ENCODE measurements at places on chromosomes 3 and 15.

- peak; percentile 7 for DNase-seq
Observed at GRCh38 chr15:94412979-94413746, 181.8 kb downstream of the MCTP2 start.

DNA sequence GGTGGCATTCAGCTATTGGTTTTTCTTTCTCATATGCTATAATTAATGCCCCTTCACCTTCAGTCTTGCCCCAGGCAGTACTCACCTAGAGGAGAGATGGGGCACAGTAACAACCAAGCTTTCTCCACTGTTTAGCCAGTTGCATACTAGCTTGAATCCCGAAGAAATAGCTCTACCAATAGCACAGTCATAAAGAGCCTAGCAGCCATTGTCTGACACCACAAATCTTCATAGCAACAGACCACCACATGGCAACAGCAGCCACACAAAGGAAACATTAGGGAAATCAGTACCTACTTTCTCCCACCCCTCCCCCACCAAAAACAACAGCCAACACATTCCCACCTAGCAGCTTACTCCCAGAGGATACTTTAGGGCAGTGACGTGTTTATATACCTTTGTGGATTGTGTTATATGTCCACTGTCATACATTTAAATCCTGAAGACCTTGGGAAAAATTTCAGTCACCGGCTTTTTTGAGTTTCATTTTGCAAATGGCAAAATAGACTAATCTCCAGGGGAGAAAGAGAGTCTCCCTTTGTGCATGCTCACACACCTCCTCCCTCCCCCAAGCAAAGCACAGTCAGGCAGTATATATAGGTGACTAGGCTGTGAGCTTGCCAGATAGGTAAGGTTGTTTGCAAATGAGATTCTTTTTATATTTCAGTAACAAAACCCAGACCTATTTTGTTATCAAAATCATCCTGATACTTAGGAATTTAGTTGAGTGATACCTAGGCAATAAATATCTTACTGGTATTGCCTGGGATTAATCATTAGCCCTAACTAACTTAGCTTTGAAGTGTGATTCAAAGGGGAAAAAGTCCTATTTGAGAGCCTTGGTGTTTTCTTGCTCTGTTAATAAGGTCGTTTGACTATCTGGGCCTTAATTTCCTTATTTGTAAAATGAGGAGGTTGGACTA, 140.6 kb downstream of the RBPMS2 start:
- DNase-seq = peak; percentile 19

DNA sequence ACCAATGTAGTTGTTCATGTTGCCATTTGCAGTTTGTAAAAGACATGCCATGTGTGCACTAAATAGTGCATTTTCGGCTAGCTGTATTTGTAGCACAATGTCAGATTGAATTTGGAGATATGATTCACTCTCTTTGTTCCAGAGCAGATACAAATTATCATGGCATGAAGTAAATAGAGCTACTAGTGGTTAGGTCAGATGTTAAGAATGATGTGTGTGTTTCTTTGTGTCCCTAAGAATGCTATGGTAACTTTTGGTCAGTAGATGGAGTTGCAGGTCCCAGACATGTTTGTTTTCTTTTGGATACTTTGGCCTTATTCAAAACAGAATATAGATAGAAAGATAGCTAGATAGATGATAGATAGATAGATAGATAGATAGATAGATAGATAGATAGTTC, 595.8 kb downstream of the NLGN1 start:
- peak; percentile 63 for DNase-seq

- no peak for DNase-seq
Observed at GRCh38 chr3:132037581-132037980, 2.8 kb upstream of the CPNE4 start.

- no peak for DNase-seq
Observed at GRCh38 chr3:43413676-43414368, 127.5 kb downstream of the SNRK start.

DNA sequence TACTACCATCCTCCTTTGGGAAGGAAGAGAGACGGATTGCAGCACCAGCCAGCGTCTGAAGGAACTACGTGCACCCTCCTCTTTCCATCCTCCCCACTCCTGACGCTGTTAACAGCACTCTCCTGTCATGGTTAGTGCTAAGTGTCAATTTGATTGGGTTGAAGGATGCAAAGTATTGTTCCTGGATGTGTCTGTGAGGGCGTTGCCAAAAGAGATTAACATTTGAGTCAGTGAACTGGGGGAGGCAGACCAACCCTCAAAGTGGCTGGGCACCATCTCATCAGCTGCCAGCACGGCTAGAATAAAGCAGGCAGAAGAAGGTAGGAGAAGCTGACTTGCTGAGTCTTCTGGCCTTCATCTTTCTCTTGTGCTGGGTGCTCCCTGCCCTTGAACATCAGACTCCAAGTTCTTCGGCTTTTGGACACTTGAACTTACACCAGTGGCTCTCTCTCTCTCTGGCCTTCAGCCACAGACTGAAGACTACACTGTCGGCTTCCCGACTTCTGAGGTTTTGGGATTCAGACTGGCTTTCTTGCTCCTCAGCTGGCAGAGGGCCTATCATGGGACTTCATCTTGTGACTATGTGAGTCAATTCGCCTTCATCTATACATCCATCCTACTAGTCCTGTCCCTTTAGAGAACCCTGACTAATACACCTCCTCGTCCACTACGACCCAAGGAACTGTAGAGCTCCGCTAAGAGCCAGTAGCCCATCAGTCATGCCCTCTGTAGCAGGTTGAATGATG, 128.2 kb upstream of the HES1 start:
- DNase-seq = no peak

GRCh38 chr15:45205192-45205591, 17.4 kb upstream of the SHF start:
- DNase-seq = peak; percentile 65

DNA sequence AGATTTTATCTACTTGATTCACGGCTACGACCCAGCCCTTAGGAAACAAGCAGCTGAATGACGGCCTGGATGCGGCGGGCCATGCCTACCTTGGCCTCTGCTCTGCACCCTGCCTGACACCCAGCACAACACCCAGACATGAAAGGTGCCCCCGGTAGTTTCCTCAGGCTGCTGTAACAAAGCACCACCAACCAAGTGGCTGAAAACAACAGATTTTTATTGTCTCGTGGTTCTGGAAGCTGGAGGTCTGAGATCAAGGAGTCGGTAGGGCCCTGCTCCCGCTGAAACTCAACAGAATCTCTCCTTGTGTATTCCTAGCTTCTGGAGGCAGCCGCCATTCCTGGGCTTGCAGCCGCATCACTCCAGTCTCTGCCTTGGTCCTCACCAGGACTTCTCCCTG, 111.7 kb downstream of the ADCY5 start:
- DNase-seq = no peak

DNA sequence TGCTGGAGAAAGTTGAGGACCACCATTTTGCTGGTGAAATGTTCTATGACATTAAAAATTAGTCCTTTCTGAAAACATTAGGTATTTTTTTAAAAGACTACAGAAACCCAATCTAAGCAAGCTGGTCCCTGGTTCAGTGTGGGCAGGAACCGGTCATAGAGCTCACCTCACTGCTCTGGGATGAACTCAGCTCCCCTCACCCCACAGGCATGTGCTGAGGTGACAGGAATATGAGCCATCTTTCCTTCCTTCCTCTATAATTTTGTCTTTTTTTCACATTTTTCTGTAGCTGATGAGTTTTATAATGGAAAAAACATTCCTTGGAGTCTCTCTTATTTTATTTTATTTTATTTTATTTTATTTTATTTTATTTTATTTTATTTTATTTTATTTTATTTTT, 8.2 kb upstream of the LRRC15 start:
- DNase-seq = no peak

DNA sequence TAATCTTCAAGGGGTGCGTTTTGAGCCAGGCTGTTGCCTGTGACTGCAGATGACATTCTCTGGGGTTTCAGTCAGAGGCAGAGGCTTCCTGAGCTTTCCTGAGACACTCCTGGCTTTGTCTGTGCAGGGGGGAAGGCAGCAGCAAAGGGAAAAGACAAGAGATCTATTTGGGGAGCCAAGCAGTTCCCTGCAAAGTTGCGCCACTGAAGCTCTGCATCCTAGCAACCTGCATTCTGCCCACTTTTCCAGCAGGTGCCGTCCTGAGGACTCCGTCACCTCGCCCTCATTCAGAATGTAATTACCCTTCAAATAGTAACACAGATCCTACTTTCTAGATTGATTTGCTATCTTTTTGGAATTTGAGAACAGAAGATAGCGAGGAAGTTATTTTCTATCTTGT, 1.9 kb upstream of the TMEM158 start:
- no peak for DNase-seq

- no peak for DNase-seq
Observed at GRCh38 chr3:193960487-193961274, 175.3 kb upstream of the HES1 start.

GRCh38 chr15:100249096-100249815, 92.5 kb downstream of the ADAMTS17 start:
- no peak for DNase-seq

GRCh38 chr3:124513610-124513997, 216.6 kb upstream of the UMPS start:
- DNase-seq = no peak

DNA sequence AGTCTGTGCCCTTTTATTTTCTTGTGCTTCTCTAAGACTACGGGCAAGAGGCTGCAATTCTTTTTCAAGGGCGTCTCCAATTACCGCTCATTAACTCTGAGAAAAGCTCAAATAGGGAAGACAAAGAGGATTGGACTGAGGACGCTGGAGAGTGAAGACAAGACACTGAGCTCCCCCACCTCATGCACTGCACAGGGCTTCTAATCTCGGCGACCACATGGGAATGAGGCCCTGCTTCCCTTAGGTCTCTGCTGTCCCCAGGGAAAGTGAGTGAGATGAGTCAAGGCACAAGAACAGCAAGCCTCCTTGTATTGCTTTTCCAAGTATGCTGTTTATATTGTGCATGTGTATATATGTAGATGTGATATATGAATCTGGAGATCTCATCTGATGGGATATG, 392.2 kb upstream of the CFAP20DC start:
- peak; percentile 69 for DNase-seq

DNA sequence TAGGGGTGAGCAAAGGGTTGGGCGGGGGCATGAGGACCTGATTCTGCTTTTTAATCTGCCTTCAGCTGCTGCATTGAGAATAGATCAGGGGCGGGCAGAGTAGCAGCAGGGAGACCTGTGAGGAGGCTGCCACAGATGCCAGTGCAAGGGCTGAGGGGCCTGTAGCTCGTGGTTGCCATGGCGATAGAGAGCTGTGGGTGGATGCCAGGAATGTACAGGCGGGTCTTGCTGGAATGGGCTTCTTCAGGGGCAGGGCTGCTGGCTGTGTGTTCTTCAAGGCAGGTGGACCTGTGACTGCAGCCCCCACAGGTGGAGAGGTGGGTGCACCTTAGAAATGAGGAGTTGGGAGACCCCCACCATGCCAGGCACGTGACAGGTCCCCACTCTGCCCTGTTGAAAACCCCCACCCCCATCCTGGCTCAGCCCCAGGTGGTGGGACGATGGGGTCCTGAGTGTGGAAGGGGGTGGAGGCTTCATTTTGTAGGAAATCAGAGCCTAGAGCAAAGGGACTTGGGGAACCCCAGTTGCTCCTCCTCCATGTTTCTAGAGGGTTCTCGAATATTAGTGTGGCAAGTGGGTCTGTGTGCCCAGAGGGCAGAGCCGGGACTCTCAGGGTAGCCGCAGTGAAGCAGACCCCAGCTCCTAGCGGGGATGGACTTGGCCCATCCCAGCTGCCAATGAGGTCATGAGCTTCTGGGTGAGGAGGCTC, 38.3 kb downstream of the SLC6A6 start:
- peak; percentile 61 for DNase-seq

- no peak for DNase-seq
Observed at GRCh38 chr3:151203051-151203420, at the start of gene GPR171. Gene GPR171 (minus strand): TSS chr3:151203216. CDS start chr3:151199386, 3,830 bp downstream.

GRCh38 chr15:23538648-23539047, 26.8 kb upstream of the MKRN3 start:
- DNase-seq = no peak

DNA sequence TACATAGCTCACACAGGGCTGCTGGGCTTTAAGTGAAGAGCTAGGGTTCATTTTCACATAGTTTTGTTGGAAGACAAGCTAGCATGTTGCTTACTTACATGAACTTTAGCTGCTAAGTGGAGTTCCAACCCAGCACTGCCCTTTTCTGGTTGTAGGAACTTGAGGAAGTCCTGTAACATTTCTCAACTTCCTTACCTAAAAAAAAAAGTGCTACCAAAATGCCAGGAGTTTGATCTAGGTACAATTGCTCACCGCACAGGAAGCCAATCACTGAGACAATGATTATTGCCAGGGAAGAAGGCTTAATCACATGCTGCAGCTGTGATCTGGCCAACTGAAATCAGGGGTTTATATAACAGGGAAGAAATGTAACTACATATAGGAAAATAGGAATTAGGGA, 52.8 kb downstream of the IL12A start:
- no peak for DNase-seq

DNA sequence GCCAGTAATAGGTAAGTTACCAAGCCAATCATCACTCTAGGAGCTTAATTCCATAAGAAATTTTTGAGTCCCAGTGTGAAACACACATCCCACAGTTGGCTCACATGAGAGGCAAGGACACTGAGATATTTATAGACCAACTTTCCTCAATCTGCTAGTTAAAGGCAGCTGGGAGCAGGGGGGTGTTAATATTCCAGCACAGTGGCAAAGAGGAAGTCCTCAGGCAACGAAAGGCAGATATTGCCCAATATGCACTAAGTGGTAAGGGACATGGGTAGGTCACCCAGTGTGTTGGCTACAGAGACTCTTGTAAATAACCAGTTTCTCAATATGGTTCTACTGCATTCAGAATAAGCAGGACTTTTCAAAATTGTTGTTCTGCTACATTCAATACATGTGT, 61.0 kb downstream of the TOP2B start:
- DNase-seq = peak; percentile 21

DNA sequence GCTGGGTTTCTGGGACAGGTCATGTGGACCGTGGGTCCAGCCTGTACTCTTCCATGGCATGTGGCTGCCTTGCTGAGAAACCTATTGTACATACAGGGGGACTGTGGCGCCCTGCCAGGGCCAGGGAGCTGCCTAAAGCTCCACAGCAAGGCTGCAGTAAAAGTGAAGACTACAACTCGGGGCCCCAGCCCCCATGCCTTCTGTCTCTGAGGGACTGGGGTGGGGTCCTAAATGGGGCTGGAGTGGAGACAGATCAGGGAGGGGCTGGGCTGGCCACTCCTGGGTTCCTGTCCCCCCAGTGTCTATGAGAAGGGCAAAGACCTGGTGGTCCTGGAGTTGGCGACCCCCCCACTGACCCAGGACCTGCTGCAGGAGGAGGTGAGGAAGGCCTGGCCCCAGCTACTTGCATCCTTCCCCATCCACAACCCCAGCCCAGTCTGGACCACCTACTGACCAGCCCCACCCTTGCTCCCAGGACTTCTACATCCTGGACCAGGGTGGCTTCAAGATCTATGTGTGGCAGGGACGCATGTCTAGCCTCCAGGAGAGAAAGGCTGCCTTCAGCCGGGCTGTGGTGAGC, 7.3 kb downstream of the VILL start:
- DNase-seq = no peak

DNA sequence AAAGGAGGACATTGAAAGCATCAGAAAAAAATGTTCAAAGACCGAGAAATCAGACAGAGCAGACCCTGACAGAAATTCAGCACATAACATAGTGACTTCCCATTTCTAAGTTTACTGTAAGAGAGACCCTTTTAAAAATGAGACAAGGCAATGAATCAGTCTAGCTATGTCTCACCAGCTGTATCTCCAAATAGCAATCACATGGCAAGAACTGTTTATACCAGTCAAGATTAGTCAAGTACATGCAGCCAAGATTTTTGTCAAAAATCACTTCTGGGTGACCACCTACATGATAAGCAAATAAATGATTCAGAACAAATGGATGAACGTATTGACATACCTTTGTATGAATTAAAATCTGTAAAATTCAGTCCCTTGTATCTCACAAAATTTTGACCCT, 138.0 kb downstream of the DTWD1 start:
- DNase-seq = no peak

- no peak for DNase-seq
Observed at GRCh38 chr3:98730338-98730737, 32.8 kb upstream of the ST3GAL6 start.

All from fibroblast of skin of scalp (primary cell).